ENCODE measurements at places on chromosomes 6 and 20. TPM values are rescaled to one million over a fixed set of nuclear protein-coding genes. Genes with fewer than 3 reads are reported as not detected.

TBX18 gene
- not detected for total RNA-seq

ANKEF1 gene
- total RNA-seq = 5.8 TPM

SLC22A1 gene
- 1.5 TPM for total RNA-seq

GABRR2 gene
- 0.46 TPM for total RNA-seq

PBOV1 gene
- not detected for total RNA-seq

SS18L1 gene
- total RNA-seq = 16.1 TPM

SGK2 gene
- total RNA-seq = 1.4 TPM

NMBR gene
- total RNA-seq = not detected

PACRG gene
- total RNA-seq = not detected

ROMO1 gene
- 51.4 TPM for total RNA-seq

ADAM33 gene
- total RNA-seq = not detected

PNLDC1 gene
- total RNA-seq = 0.62 TPM

FAM110A gene
- 21.1 TPM for total RNA-seq

GTSF1L gene
- total RNA-seq = not detected

ZC2HC1B gene
- not detected for total RNA-seq

TREML2 gene
- total RNA-seq = 15.0 TPM

TGM3 gene
- not detected for total RNA-seq

MRAP2 gene
- not detected for total RNA-seq

KIAA0408 gene
- total RNA-seq = 6.6 TPM

PACSIN1 gene
- 0.29 TPM for total RNA-seq

SUMO4 gene
- total RNA-seq = 5.4 TPM

HCK gene
- total RNA-seq = 0.50 TPM

SAMHD1 gene
- total RNA-seq = 49.2 TPM

VSTM2L gene
- total RNA-seq = 0.60 TPM

GJA1 gene
- total RNA-seq = not detected

TM9SF4 gene
- total RNA-seq = 56.7 TPM

KCNB1 gene
- total RNA-seq = not detected

CD83 gene
- total RNA-seq = 26.6 TPM

PPP1R11 gene
- total RNA-seq = 63.1 TPM

TRPC4AP gene
- total RNA-seq = 78.6 TPM

CCR6 gene
- 1.2 TPM for total RNA-seq

XKR7 gene
- not detected for total RNA-seq

LTB gene
- total RNA-seq = 61.8 TPM

ZNFX1 gene
- total RNA-seq = 37.8 TPM

GLP1R gene
- 0.77 TPM for total RNA-seq

LY6G6C gene
- 0.25 TPM for total RNA-seq

PRSS16 gene
- 5.3 TPM for total RNA-seq

BFSP1 gene
- total RNA-seq = 1.2 TPM
